HCT116 (cell line): ENCODE measurements at places on chromosomes 12 and 14.
A peak's percentile ranks its signal among the peaks of the same experiment; 100 is the strongest.

GRCh38 chr14:101223127-101223526 lies 319.6 kb upstream of the RTL1 start:
- no peaks in the 10 kb centered on the region for H3K4me1 ChIP-seq
- H3K27ac ChIP-seq, result no peak overlapping the region
- DNase-seq, result no peak
- no peaks in the 10 kb centered on the region for H3K36me3 ChIP-seq

GRCh38 chr12:130031571-130032189 lies 127.9 kb upstream of the TMEM132D start:
- no peak for DNase-seq
- H3K27ac ChIP-seq, result no peak overlapping the region
- no peak overlapping the region for H3K4me3 ChIP-seq

DNA sequence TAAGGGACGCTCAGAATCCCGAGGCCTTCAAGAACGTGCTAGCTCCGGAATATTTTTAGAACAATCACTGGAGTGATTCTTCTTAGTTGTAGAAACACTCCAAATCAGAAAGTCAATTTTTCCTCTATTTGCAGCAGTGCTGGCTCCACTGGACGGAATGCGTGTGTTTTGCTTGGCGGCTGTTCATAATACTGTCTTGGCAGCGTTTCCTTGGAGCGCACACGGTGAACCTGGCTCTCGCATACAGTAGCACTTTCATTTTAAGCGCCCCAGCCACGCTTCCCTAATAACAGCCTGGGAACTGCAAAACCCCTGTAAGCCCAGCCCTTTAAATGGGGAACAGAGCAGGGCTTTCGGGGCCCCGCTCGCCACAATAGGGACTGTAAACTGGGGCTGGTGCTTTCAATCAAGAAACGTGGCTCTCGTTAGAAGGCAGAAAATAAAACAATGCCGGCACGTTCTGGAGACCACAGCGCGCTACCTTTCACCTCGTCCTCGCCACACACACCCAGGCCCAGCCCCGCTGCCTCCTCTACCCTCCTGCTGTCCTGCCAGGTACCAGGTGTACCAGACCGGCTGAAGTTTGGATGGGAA lies 79.9 kb downstream of the BCL11B start:
- H3K4me3 ChIP-seq, result no peak overlapping the region
- H3K4me1 ChIP-seq, result no peaks in the 10 kb centered on the region
- H3K27ac ChIP-seq, result no peak overlapping the region
- H3K27me3 ChIP-seq, result no peaks in the 10 kb centered on the region
- DNase-seq, result no peak

DNA sequence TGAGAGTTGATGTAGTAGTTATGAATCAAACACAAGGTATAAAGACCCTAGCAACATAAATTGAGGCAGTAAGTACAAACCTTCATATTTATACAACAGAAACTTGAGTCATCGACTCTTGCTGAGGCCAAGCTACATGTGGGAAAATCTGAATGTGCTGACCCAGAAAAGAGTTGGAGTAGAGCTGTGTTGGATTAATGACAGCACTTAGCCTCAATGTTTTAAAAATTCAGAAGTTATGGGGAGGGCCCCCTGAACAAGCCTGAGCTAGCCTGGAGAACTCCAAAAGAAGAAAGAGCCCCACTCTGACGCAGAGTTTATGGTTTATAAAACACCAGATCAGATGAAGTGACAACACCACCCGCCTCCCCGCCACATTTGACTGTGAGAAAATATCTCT lies 100.0 kb downstream of the DUSP6 start:
- H3K27ac ChIP-seq, result no peak overlapping the region
- no peak overlapping the region for H3K4me3 ChIP-seq
- H3K36me3 ChIP-seq, result no peaks in the 10 kb centered on the region
- no peak for DNase-seq

DNA sequence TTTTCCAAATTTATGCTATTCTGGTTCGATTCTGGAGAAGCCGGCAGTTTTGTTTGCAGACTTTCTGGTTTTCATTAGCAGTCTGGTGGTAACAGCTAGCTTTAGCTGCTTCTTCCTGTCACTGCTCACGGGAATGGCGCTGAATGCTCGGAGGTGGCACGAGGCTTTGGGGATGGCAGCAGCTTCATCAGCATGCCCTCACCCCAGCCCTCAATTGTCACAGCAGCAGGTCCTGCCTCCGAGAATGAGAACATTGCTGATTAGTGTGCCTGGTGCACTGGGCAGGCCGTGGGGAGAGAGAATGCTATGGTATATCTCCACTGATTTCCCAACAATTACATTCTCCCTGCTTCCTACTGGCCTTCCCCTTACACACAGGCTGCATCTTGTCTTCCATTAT lies 73.6 kb downstream of the SAMD4A start:
- no peak overlapping the region for H3K27ac ChIP-seq
- no peak overlapping the region for H3K4me3 ChIP-seq
- no peaks in the 10 kb centered on the region for H3K27me3 ChIP-seq
- H3K36me3 ChIP-seq, result no peaks in the 10 kb centered on the region
- DNase-seq, result no peak
- peaks cover 23% of the 10 kb centered on the region for H3K4me1 ChIP-seq

DNA sequence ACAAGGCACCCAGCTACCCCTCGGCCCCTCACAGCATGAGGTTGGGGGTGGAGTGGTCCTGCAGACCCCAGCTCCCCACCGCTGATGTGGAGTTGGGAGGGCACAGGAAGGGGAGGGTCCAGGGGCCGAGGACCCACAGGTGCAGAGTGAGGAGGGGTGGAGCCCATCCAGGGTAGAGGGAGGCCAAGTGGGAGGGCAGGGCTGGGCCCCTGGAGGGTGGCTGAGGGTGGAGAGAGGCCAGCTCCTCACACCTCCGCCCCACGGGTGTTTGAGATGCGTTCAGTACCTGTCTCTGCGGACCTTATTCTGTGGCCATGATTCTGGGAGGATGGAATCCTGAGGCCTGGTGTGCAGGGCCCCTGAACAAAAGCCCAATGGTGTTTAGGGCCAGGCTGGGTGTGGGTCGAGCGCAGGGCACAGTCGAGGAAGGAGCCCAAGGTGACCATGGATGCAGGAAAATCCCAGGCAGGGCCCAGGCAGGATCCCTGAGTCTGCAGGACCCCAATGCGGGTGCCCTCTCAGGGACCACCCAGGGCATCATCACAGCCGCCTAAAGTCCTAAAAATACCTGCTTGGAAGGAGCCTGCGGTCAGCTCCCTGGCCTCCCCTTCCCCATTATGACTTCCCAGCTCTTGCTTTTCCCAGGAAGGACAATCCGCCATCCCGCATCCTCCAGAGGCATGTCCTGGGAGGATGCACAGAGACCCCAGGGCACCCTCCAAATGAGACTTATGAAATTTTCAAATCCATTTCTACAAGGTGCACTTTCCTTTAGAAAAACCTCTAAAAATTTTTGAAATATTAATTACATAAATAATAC lies 377.1 kb upstream of the SFSWAP start:
- H3K4me1 ChIP-seq, result no peaks in the 10 kb centered on the region
- no peaks in the 10 kb centered on the region for H3K36me3 ChIP-seq
- DNase-seq, result no peak
- no peak overlapping the region for H3K4me3 ChIP-seq

DNA sequence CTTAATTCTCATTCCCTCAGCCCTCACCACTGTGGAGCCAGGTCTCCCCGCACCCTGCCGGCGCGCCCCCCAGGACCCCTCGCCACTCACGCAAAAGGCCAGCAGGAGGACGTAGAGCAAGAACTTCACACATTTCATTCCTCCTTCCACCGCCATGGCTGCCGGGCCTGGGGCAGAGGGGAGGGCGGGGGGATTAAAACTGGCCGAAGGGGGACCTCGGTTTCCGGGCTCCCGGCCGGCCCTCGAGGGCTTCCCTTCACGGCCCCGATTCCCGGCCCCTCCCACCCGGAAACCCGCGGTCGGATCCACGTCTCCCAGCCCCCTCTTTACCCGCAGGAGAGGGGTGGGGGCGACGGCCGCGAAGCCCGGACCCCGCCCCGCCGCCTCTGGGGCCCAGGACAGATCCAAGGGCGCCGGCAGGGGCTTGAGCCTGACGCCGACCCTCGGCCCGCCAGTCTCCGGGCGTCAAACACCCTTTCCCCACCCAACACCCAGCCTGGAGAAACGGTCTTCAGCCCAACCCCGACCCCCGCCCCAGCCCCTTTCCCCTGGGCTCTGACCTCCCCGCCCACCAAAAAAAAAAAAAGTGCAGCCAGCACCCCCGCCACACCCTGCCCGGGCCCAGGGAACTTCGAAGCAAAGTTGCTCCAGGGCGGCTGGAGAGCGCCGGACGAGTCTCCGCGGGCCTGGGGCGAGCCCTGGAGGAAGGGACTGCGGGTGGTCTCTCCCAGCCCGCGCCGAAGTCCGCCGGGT lies 447 bp downstream of the CD63 start:
- peaks cover 9% of the 10 kb centered on the region for H3K36me3 ChIP-seq
- peak overlapping the region; percentile 94 for H3K27ac ChIP-seq
- no peaks in the 10 kb centered on the region for H3K27me3 ChIP-seq

DNA sequence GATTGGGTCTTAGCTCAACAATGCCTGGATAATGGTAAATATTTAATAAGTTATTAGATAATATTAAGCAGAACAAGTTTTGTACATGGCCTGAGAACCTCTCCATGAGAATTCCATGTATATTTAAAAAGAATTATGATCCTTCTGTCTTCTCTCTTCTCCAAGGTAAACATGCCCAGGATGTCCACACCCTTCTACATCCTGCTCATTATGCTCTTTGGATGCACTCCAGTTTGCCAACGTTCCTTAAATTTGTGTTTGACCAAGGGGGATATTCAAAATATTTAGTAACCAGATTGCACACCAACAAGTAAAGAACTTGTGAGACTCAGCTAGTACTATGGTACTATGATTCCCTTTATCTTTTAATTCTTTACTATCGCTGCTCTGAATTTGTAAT lies 44.8 kb upstream of the ERGIC2 start:
- no peak for DNase-seq
- no peak overlapping the region for H3K27ac ChIP-seq
- H3K36me3 ChIP-seq, result no peaks in the 10 kb centered on the region

GRCh38 chr12:123149501-123150274 lies 1.2 kb downstream of the PITPNM2 start:
- no peak for DNase-seq
- peak overlapping the region; percentile 66; the same call in 1 of the 2 replicates for H3K27ac ChIP-seq
- 0 out of 2 replicates have a peak, but pooled peaks cover 3% of the 10 kb centered on the region for H3K36me3 ChIP-seq
- H3K27me3 ChIP-seq, result no peaks in the 10 kb centered on the region

- no peak overlapping the region for H3K27ac ChIP-seq
- no peaks in the 10 kb centered on the region for H3K27me3 ChIP-seq
- no peaks in the 10 kb centered on the region for H3K36me3 ChIP-seq
- no peaks in the 10 kb centered on the region for H3K4me1 ChIP-seq
- no peak for DNase-seq
Measured at GRCh38 chr12:34352098-34352497, 329.8 kb downstream of the ALG10 start.

GRCh38 chr12:67981287-67982162 lies 7.7 kb upstream of the IFNG-AS1 start:
- H3K36me3 ChIP-seq, result no peaks in the 10 kb centered on the region
- H3K4me3 ChIP-seq, result no peak overlapping the region
- DNase-seq, result peak; percentile 81
- H3K27ac ChIP-seq, result peak overlapping the region; percentile 60; the same call in 1 of the 2 replicates
- peaks cover 8% of the 10 kb centered on the region; the same call in 1 of the 2 replicates for H3K4me1 ChIP-seq

- H3K36me3 ChIP-seq, result no peaks in the 10 kb centered on the region
- no peaks in the 10 kb centered on the region for H3K27me3 ChIP-seq
- peak overlapping the region; percentile 99 for H3K27ac ChIP-seq
- H3K4me1 ChIP-seq, result peaks cover 85% of the 10 kb centered on the region
- peak; percentile 81 for DNase-seq
Measured at GRCh38 chr14:76917158-76917596, 91.0 kb downstream of the LRRC74A start.

GRCh38 chr12:96323906-96324305 lies 76.3 kb downstream of the CDK17 start:
- no peaks in the 10 kb centered on the region for H3K4me1 ChIP-seq
- DNase-seq, result no peak
- no peaks in the 10 kb centered on the region for H3K36me3 ChIP-seq
- no peak overlapping the region for H3K4me3 ChIP-seq
- no peak overlapping the region for H3K27ac ChIP-seq
- H3K27me3 ChIP-seq, result no peaks in the 10 kb centered on the region

- no peak overlapping the region for H3K4me3 ChIP-seq
- H3K4me1 ChIP-seq, result no peaks in the 10 kb centered on the region
- H3K36me3 ChIP-seq, result no peaks in the 10 kb centered on the region
- no peak overlapping the region for H3K27ac ChIP-seq
- H3K27me3 ChIP-seq, result no peaks in the 10 kb centered on the region
Measured at GRCh38 chr14:58947814-58948445, 240.5 kb upstream of the DAAM1 start.

GRCh38 chr12:132888852-132889251 lies 1.4 kb upstream of the CHFR start:
- H3K27me3 ChIP-seq, result no peaks in the 10 kb centered on the region
- no peaks in the 10 kb centered on the region for H3K4me1 ChIP-seq
- no peak for DNase-seq
- H3K4me3 ChIP-seq, result no peak overlapping the region

DNA sequence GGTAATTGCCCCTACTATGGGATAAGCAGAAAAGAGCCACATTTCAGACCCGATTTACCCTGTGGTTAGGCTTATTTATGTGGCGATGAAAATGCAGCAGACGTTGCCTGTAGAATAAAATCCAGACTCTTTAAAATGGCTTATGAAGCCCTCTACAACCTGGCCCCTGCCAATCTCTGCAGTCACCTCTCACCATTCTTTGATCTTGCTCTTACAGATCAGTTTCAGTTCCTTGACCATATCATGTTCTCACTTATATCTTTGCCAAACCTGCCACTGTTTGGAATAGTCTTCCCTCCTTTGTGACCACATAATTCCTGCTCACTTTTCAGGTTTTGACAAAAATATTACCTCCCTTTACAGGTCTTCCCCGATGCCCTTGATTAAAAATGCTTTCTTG lies 264.3 kb upstream of the GARIN6 start:
- H3K27me3 ChIP-seq, result peaks cover 7% of the 10 kb centered on the region; the same call in 1 of the 2 replicates
- H3K4me3 ChIP-seq, result no peak overlapping the region
- no peak for DNase-seq

- no peak for DNase-seq
- H3K36me3 ChIP-seq, result no peaks in the 10 kb centered on the region
- no peaks in the 10 kb centered on the region for H3K4me1 ChIP-seq
- H3K27me3 ChIP-seq, result no peaks in the 10 kb centered on the region
- H3K4me3 ChIP-seq, result no peak overlapping the region
- no peak overlapping the region for H3K27ac ChIP-seq
Measured at GRCh38 chr12:113397497-113398197, 6.0 kb downstream of the SDS start.
